ENCODE measurements at places on chromosomes 5 and 9.

DNA sequence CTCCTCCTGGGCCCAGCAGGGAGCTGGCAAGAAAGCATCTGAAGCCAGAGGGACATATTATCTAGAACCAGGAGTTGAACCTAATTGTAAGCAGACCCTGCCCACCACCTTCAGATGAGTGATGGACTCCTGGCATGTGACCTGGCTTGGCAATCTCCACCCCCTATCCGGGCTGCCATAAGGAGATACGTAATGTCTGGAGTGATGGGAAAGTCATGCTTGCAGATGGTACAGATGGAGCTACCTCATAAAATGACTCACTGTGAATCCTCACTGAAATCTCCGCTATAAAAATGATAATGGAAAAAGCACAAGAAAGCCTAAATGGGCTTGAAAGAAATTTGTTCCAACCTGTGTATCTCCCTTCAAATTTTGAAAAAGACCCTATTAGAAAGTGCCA is 157.5 kb downstream of the DMRT2 start:
- DNase-seq: no peak

- peak; percentile 34 for DNase-seq
Observed at GRCh38 chr5:76391014-76391413, 12.1 kb upstream of the IQGAP2 start.

DNA sequence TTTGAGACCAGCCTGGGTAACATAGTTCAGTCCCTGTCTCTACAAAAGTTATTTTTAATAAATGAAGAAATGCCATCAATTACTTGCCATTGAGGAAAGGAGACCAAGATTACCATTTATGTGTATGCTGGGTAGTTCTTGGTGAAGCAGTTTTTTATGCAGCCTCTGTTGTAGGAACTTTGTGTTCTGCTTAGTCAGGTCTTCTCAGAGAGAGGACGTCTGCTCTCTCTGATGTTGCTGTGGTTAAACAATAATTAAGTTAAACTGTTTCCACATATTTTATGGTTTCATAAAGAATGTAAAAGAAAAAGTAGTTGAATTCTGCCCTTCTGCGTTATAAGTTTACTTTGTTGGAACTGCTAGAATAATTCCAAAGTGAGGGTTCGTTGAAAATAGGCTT is 210.5 kb downstream of the KDM4C start:
- no peak for DNase-seq

DNA sequence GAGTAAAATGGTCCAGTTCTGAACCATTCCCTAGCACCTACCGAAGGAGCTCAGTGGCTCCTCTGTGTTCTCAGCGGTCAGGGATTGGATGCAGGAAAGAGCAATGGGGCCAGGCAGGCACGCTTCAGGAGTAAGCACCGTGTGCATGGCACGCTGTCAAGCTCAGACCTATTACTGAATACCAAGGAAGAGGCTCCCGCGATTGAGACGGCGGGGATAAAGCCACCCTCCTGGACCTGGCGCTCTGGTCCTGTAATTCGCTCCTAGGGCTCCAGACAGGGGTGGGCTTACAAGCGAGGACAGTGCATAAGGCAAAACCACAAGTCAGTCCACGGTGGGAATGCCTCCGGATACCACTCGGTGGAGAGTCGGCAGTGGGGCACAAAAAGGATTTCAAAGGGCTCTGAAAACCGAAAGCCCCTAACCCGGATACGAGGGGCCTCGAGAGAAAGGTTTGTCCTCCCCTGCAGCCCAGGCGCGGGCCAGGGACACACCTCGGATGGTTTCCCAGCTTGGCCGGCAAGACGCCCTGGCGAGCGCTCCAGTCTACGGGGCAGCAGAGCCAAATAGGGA is 988 bp downstream of the OXCT1 start:
- no peak for DNase-seq

- no peak for DNase-seq
Observed at GRCh38 chr5:558871-559503, 34.7 kb upstream of the SLC9A3 start.

DNA sequence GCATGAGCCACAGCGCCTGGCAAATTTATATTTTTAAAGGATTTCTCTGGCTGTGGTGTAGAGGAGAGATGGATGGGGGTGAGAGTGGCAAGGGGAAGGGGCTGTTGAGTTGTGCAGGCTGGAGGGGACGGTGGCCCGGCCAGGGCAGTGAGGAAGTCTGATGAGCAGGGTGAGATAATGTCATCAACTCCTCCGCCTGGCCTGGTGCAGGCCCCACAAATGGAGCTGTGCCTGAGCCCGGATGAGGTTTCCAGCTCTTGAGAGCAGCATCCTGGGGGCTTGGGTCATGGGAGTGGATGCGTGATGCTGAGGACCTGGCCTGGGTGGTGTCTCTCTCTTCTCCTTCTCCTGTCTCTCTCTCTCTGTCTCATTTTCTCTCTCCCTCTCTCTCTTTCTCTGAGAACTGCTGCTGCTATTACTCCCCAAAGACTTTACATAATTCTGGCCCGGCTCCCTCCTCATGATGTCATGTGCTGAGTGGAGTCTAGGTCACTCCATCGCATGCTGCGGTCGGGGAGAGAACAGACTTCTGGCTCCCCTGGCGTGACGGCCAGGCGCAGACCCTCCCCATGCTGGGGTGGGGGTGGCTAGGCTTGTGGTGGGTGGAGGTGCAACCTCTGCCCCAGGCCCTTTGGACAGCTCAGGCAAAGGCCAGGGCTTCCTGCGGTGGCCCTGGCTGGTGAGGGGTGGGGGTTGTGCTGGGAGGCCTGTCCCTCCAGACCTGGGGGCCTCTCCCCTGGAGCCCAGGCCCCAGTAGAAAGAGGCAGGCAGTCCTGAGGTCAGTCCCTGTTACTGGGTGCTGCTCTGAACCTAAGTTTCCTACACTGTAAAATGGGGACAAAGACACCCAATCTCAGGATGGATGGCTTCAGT is 26.4 kb downstream of the FGF18 start:
- DNase-seq: no peak

DNA sequence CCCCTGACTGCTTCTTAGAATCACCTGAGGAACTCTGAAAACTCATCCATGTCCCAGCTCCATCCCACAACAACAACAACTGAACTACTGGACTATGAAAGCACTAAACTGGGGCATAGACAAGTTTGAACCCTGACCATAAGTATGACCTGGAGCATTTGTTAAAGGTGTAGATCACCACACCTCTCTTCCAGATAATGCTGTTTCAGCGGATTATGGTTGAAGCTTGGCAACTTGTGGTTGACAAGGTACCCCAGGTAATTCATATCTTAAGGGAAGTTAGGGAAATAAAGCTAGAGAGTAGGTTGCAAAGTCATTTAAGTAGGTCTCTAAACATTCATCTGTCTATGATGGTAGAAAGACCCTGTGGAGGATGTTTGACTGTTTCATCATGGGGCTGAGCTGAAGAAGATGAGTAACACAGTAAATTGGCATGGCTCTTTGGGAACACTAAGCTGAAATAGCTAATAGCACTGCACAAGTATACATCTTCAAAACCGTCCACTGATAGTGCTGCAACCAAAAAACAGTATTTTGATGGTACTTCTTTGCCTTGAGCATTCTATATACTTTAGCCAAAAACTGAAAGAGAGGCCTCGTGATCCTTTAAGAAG is 80.2 kb downstream of the TMEM174 start:
- DNase-seq: no peak

DNA sequence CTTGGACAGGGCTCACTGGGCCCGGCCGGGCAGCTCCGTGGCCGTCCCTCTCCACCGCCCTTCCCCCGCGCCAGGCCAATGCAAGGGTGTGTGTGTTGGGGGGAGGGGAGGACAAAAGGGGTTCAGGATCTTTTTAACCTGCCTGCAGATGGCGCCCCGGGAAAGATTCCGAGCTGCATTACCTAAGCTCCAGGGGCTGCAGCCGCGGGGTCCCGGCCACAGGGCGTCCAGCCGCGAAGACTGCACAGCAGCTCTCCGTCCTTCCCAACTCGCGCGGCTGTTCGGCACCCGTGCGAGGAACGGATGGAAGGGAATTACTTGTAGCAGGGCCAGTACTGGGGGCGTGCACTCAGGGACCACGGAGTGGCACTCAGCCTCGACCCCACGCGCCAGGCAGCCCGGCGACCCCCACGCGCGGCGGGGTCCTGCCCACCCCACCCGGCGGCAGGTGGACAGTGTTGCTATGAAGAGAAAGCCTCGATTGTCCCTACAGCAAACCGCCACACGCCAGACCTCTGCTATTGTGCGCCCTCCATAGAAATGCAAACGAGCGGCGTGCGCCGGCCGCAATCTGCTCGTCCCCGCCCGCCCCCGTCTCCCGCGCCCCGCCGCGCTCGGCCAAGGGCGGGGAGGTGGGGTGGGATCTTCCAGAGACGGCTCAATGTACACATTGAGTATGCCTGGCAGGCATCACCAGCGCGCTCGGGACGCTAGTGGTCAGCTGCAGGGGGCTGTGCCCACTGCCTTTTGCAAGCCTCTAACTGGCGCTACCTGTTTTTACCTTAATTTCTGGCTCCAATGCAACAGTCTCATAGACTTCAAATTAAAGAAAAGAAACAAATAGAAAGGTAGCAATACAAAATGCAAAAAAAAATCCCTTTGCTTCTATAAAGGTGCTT is 796 bp upstream of the GADD45G start:
- DNase-seq: peak; percentile 42

DNA sequence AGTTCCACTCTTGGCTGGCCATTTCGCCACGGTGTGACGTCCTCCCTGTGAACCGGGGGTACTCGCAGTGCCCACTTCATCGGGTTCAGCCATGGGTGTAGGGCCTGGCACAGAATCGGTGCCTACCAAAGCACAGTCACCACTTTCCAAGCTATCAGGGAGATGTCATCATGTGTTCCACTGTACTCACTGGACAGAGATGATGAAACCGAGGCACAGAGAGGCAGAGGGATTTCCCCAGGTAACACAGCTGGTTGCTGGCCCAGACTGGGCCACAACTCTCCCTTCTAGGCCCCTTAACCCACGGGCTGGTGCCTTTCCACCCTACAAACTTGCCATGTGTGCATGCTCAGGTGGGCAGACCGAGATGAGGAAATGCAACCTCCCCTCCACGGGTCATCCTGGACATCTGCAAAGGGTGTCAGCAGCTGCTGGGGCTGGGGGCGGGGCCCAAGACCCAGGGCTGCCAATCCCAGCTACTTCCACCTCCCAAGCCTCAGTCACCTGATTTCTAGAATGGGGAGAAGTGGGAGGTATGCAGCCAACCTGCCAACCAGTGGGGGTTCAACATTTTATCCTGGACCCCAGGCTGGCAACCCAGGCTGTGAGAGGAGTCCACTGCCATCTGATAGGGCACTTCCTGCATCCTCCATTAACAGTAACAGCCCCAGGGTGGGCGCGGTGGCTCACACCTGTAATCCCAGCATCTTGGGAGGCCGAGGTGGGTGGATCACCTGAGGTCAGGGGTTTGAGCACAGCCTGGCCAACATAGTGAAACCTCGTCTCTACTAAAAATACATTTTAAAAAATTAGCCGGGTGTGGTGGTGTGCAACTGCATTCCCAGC is 893 bp upstream of the SH2D3C start:
- DNase-seq: peak; percentile 64

DNA sequence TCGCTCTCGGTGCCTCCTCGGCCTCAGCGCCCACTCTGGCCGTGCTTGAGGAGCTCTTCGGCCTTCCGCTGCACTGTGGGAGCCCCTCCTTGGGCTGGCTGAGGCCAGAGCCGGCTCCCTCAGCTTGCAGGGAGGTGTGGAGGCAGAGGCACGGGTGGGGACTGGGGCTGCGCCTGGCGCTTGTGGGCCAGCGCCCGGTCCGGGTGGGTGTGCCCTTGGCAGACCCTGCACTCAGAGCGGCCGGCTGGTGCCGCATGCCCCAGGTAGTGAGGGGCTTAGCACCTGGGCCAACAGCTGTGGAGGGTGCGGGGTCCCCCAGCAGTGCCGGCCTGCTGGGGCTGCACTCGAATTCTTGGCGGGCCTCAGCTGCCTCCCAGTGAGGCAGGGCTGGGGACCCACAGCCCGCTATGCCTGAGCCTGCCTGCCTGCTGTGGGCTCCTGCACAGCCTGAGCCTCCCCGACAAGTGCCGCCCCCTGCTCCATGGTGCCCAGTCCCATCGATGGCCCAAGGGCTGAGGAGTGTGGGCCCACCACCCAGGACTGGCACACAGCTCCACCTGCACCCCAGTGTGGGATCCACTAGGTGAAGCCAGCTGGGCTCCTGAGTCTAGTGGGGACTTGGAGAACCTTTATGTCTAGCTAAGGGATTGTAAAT is 2085.2 kb upstream of the ACO1 start:
- no peak for DNase-seq

DNA sequence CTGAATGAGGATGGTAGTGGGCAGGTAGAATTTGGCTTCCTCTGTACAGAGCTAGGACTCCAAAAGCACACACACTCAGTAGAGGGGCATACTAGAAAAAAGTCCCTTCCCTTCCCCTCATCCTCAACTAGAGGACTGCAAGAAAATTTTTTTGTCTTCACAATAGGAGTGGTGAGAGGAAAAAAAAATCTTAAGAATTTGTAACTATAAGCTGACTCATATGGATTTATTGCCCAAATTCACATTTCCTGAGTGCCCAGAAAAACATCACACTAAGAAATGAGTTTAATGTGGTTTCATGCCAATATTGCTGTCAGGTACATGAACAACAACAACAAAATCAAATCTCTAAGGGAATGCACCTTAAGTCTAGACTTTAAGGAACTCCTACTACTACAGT is 43.7 kb downstream of the RANBP6 start:
- DNase-seq: no peak

DNA sequence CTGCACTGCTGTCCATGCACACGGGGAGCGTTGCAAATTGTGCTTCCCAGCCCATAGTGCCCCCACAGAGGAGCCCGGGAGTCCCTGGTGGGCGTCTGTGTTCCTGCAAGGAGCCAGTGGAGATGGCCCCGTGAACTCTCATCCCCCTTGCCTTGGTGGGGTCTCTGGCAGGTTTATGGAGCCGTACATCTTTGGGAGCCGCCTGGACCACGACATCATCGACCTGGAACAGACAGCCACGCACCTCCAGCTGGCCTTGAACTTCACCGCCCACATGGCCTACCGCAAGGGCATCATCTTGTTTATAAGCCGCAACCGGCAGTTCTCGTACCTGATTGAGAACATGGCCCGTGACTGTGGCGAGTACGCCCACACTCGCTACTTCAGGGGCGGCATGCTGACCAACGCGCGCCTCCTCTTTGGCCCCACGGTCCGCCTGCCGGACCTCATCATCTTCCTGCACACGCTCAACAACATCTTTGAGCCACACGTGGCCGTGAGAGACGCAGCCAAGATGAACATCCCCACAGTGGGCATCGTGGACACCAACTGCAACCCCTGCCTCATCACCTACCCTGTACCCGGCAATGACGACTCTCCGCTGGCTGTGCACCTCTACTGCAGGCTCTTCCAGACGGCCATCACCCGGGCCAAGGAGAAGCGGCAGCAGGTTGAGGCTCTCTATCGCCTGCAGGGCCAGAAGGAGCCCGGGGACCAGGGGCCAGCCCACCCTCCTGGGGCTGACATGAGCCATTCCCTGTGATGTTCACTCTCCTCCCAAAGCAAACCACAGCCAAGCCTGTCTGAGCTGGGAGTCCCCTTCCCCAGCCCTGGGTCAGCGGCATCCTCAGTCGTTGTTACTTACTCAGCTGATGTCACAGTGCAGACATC is 3.1 kb downstream of the MRPS2 start:
- DNase-seq: no peak

DNA sequence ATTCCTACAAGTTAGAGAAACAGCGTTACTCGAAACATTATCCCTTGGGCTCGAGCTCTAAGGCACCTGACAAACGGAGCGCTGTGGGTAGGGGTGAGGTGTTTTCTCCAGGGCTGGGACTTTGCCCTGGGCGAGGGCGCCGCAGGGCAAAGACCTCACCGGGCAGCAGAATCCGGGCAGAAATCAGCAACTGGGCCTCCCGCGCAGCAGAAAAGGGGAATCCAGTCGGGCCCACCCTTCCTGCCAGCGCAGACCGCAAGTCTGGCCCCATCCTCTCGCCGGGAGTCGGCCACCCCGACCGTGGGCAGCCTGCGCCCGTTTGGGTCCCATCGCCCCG is 430 bp upstream of the MSH3 start:
- DNase-seq: no peak

- peak; percentile 46 for DNase-seq
Observed at GRCh38 chr9:35728041-35728971, 3.7 kb downstream of the TLN1 start.

Measured in CD4-positive, alpha-beta T cell treated with Interleukin-2 at 100 ng/mL for 4 hours (primary cell).